ENCODE measurements at places on chromosomes 6 and 20.

- DNase-seq: no peak
Measured at GRCh38 chr20:4932061-4932460, 69.2 kb downstream of the SLC23A2 start.

DNA sequence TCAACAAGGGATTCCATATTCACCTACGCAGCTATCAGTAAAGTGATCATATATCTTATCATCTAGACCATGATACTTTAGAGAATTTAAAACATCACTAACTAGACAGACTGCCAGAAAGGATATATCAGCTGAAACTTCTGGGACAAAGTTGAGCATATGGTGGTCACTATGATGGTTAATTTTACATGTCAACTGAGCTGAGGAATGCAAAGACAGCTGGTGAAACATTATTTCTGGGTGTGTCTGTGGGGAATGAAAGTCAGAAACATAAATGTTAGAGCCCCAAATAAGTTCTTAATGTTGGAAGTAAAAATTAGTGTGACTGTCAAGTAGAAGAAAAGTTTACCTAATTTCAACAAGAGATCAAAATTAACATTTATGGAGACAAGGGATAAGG, 440.0 kb upstream of the IRAK1BP1 start:
- DNase-seq: no peak

DNA sequence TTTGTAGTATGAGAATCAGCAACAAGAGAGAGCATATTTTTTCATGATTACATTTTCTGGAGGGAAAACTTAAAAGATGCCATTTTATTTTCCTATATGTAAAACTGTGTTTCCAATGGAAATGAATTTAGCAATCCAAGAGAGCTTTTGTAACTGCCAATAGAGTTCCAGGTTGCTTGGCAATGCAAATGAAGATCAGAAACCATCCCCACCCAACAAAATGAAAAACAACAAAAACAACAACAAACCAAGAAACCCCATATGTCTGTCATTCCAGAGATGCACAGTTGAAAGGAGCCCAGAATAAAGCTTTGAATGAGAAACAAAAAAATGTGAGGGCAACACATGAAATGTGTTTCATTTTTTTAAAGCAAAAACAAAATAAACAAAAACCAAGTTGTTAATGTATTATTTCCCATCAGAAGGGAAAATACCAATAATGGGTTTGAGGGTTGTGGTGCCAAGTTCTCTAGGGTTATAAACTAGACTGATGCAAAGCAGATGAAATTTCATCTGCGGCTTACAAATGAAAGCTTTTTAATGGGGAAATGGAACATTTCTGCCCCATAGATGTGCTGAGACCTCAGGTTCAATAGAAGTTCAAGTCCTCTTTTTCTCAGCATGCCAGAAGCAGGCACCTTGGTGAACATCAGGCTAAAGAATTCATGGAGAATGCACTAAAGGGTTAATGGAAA, 121.5 kb upstream of the MCHR2 start:
- no peak for DNase-seq

DNA sequence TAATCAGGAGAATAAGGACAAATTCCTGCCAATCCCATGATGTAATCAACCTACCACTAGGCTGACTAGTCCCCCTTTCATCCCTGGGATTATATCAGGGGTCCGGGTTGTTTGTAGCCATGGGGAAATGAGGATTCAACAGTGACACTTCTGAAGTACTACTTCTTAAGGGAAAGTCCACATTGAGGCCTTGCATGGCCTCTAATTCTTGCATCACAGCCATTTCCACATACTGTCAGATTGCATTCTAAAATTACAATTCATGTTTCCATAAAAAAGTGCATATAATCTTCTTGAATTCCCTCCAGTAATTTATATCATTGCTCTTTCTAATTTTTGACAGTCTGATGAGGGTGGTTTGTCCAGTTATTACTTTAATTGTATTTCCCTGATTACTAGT, 184.2 kb downstream of the PHF3 start:
- no peak for DNase-seq

DNA sequence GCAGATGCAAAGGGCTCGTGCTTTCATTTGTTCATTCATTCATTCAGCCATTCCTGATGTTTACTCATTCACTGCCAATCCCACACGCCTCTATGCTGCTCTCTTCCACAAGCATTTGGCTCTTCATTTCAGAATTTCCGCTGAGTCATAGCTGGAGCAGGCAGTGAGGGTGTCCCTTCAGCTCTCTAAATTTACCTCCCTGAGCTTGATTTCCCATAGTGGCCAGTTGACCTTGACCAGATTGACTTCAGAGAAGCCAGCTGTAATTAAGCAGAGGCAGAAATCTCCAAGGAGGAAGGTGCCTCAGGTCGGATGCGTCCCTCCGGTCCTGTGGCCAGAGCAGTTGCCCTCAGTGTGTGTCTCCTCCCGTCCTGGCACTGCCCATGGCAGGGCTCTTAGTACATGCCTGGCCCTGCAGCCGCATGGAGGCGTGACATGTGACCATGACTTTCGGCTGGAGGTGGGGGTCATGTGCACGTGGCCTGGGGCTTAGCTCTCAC, 267.2 kb upstream of the ECI2 start:
- no peak for DNase-seq

GRCh38 chr6:116028233-116028632, 32.5 kb downstream of the FRK start:
- no peak for DNase-seq

DNA sequence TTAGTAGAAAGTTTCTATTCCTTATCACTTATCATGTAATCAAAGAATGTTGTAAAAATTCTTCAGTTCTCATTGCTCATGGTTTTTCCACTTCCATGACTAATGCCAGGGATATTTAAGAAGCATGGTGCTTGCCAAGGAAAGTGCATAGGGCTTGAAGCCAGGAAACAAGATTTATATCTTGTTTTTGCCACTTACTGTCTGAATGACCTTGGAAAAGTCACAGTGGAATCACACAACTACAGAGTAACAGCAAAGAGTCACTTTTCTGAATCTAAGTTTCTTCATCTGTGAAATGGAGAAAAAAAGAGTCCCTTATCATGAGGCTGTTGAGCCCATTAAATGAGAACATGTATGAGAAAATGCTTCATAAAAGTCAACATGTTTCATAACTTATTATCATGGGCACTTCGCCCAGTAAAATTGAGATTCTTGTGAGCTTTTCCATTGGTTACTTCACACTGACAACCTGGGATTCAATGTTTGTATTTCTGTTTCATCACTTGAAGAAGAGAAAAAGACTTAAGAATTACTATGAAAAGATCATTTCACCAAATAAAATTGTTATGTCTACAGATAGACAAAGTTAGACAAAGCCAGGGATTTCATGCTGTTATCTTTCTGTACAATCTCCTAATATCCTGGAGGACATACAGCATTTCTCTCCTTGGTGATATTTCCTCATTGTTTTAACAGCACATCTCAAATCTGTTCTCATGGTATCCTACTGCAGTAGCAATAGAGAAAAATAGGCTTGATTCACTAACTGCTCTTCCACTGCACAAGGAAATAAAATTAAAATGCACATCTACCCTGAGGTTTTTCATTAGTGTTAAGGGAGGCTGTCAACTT, 7.6 kb upstream of the BMP5 start:
- no peak for DNase-seq

GRCh38 chr6:150987371-150987828, 121.9 kb downstream of the MTHFD1L start:
- no peak for DNase-seq
